A172 (cell line): ENCODE measurements at places on chromosomes 5 and 9. TPM values are rescaled to one million over a fixed set of nuclear protein-coding genes. Genes with fewer than 3 reads are reported as not detected.

MUSK gene
- not detected in 2 replicates for total RNA-seq

FAM221B gene
- not detected in 2 replicates for total RNA-seq

GRCh38 chr9:85147046-85147640 lies 477.6 kb downstream of the NTRK2 start:
- DNase-seq = no peak

- peak; percentile 63 for DNase-seq
Observed at GRCh38 chr9:6759185-6759977, 1.6 kb downstream of the KDM4C start.
